ENCODE measurements at places on chromosomes 1 and 21.

DNA sequence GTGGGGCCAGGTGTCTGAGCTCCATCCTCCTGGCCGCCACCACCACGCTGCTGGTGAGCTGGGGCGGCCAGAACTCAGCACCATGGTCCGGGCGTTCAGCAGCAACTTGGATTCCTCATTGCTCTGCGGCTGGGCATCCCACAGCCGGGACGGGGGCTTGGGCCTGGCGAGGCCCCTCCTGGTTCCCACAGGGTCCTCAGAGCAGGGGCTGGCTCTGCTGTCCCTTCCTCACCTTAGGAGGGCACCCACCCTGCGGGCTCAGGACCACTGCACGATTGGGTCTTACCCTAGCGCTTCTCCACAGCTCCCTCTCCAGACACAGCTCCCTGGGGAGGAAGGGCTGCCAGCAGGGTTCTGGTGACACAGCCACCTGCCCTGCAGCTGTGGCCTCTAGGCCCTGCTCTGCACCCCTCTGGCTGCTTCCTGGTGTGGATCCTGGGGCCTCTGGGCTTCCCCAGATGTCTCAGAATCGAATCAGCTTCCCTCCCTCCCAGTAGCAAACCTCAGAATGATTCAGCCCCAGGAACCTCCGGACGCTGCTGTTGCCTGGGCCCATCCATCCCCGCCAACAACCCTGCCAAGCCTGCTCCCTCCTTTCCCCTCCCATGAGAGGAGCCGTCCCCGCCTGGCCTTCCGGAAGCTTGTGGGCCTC lies 25.0 kb downstream of the CRYAA start:
- peak; percentile 83 for DNase-seq

DNA sequence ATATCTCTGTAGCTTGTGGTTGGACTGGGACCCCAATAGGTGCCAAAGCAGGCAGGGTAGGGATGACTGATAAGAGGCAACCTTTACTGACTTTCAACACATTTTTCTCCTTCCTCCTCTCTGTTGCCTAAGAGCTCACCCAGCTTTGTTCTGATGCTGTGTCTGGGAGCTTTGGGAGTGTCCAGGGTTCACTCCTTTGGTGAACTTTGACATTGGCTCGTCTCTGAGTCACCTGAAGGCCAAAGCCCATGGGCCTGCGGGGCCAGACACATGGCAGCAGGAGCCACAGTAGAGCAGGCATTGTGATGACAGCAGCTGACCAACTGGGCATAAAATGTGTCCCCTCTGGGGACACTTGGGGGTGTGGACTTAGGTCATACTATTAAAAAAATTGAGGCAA lies 99.5 kb upstream of the ZNF644 start:
- no peak for DNase-seq

DNA sequence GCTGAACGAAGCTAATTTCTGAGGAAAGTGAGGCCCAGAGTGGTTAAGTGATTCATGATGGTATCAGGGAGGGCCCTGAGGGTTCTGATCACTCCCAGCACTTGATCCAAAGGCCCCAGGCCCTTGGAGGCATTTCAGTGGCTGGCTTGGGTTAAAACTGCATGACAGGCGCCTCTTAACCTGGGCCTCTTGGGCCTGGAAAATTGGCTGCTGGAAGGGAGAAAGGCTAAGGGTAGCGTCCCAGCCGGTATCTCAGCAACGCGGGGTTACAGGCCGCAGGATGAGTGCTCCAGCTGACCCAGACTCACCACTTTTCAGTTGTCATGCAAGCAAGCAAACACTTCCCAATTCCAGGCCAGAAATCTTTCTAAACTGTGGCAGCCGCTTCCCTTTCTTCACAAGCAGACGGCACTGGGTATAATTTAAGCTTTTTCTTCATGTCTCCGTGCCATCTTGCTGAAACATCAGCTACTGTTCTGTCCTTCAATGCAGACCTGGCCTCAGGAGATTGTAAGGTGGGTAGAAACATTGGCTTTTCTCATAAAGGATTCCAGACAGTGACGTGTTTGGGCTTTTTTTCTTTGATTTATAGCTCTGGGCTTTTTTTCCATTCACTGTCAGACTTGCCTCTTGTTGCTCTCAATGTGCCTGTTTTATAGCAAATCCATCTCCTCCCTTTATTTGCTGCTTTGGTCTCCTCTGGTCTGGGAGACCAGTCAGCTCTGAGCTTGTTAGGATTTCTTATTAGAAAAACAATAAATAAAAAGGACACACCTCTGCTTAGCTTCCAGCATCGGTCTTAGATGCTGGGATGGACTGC lies 229.1 kb downstream of the KCNJ6 start:
- peak; percentile 35 for DNase-seq

DNA sequence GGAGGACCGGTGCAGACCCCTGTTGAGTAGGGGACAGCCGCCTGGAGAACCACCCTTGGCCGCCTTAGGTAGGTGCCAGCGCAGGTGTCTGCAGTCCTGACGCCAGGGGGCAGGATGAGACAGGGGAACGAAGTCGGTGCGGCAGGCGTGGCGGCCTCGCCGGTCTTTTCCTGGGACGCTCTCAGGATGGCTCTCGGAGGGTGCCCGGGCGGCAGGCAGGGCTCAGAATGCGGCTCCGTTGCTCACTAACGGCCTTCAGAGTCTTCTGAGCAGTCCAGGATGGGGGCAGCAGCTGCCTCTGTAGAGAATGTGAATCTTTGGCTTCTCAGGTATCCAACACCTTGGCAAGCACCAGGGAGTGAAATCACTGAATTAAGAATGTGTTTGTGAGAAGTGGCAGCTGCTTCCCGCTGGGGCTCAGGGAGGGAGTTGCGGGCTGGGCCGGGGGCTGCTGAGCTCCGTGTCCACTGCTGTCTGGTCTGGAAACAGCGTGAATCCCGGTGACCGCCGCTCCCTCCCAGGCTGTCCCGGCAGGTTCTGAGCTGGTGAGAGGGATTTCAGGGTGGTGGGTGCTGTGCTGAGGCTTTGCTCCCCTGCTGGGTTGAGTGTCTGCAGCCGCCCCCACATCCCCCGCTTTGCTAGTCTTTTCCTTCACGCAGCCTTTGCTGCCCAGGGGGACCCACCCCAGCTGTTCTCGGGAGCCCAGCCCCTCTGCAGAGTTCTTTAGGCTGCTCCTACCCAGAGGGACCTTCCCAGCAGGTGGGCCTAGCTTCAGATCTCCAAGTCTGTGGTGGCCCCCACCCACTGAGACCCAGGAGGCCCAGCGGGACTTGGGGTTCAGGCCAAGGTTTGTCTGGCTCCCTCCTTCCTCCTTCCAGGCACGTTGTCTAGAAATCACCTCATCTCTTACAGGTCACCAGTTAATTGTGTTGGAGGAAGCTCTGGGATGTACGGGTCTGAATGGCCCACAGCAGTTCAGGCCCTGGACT lies 11.1 kb upstream of the C1orf174 start:
- DNase-seq: peak; percentile 35

GRCh38 chr1:162736184-162736583 lies 54.3 kb upstream of the HSD17B7 start:
- no peak for DNase-seq

DNA sequence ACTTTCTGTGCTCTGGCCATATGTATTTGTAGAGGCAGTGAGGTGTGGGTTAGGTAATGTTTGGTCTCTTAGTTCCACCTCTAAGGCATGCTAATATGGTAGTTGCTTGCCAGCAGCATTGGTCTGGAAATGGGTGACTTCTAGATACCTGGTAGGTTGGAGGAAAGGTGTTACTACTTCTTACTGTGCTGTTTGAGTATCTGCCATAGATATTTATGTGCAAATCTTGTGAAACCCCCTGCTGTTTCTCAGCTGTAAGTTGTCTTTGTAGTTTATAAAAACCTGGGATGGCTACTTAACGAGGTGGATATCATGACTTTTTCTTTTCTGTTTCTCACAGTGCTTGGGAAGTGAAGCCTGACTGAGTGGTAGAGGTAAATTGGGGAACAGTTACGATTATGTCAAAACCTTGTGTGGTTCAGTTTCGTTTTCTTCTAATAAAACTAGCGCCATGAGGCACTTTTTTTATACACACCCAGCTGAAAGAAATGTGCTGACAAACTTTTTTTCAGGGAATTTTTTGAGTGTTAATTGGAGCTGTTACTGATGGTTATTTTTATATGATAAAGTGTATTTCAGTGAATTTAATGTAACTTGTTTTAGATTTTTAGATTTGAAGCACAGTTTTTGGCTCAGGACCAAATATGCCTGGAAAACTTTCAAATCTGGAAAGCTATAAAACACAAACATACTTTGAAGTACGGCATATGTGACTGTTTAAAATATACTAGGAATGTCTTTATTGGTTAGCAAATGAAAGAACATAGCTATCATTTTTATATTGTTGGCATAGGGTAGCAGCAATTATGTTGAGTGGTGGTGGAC lies 42.1 kb downstream of the CAMSAP2 start:
- DNase-seq: peak; percentile 69

GRCh38 chr1:26874896-26875295 lies 11.9 kb downstream of the SFN start:
- DNase-seq: no peak

DNA sequence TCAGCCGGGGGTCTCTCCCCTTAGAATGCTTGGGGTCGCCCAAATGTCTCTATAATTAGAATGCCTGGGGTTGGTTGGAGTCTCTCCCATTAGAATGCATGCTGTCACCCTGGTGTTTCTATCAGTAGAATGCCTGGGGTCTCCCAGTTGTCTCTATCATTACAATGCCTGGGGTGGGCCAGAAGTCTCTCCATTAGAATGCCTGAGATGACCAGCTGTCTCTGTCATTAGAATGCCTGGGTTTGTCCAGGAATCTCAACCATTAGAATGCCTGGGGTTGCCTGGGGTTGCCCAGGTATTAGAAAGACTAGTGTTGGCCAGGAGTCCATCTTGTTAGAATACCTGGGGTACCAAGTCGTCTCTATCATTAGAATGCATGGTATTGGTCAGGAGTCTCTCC lies 51.6 kb downstream of the RNF187 start:
- DNase-seq: no peak

GRCh38 chr1:236144033-236144432 lies 1.7 kb downstream of the GPR137B start:
- DNase-seq: no peak

- DNase-seq: no peak
Observed at GRCh38 chr1:66256629-66257572, 277.1 kb upstream of the SGIP1 start.

DNA sequence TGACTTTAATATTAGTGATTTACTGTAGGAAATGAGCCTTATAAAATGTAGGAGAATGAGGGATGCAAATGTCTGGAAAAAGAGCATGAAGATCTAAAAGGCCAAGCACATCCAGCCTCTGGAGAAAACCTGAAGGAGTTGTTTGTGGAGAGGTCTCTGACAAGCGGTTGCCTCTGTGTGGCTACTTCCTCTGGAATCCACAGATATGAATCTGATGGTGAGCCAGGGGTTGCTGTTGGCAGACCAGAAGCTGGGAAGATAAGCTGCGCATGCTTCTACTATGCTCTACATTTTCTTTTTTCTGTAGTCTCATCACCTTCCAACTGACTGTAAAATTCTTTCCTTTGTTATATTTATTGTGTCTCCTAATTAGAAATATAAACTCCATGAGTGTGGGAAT lies 248.6 kb downstream of the OLFM3 start:
- no peak for DNase-seq

DNA sequence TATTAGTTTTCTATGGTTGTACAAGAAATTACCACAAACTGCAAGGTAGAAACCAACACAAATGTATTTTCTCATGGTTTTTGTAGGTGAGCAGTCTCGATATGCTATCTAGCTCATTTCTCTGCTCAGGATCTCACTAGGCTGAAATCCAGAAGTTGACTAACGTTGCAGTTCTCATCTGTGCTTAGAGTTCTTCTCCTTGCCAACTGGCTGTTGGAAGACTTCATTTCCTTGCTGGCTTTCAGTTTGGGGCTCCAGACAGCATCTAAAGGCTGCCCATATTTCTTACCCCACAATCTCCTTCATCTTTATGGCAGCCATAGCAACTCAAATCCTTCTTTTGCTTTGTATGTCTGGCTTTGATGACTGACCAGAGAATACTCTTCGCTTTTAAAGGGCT lies 362.6 kb upstream of the ADGRL4 start:
- DNase-seq: no peak

DNA sequence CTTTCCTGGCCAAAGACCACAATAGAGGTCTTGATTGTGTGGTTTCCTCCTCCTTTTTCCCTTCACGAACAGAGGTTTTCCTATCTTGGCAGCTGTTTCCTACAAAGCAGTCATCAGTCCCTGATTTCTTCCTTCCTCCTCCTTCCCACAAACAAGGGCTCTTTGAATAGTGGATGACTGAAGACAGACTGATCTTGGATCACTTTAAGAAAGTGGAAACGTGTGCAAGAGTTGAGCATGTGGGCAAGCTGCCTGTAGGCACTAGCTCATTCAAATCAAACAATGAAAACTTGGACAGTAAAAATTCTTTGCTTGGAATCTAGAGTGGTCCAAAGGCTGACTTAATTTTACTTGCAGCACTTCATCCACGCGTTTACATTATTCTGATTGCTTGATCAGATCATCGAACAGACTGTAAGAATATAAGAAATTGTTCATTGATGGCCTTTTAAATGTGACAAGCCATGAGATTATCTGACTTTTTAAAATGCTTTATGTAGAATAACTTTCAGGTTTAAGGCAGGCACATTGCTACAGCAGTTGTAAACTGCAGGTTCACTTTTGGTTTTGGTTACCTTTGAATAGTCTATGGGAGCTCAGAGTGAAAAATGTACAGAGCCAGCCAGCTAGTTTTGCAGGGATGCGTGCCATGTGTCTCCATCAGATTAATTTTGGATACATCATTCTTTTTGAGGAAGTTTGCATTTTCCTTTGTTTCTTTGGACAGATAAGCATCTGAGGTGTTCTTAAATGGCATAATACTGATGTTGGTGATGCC lies 34.4 kb downstream of the ADGRL2 start:
- peak; percentile 68 for DNase-seq

- DNase-seq: peak; percentile 37
Observed at GRCh38 chr1:177340601-177341067, 169.9 kb downstream of the BRINP2 start.

GRCh38 chr1:180444522-180444921 lies 57.9 kb downstream of the ACBD6 start:
- DNase-seq: no peak

DNA sequence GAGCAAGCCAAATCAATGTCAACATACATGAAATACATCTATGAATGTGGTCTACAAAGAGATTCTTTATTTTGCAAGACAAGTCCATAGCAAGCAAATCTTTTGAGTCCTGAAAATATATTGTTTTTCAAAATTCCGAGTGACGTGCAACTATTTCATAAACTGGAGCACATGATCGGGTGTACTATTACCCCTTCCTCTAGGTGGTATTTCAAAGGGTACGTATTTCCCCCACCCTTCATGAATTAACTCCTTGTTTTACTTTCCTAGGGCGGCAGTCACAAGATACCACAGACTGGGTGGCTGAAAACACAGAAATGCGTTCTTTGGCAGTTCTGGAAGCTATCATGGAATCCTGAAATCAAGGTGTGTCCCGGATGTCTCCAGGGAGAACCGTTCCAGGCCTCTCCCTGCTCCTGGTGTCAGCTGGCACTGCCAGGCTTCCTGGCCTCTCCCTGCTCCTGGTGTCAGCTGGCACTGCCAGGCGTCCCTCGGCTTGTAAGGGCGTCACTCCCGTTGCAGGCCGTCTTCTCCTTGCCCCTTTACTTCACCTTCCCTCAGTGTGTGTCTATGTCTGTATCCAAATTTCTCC lies 55.3 kb downstream of the RIPK4 start:
- no peak for DNase-seq

DNA sequence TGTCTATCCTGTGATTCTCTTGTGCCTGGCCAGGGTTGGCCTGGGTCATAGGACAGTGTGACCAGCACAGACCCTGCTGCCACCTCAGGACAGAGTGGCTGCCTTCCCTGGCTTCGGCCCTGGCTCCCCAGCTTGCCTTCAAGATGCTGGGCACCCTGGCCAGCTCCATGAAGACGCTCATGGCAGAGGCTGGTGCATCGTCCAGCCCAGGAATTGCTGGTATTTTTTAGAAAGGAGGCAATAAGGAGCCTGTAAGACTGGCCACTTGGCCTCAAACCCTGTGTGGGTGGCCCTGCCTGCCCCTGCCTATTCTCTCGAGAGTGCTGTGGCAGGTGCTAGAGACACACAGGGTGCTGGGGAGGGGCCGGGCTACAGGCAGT lies 70.4 kb upstream of the ACTRT2 start:
- no peak for DNase-seq
